Stimulated activated CD8-positive, alpha-beta memory T cell treated with anti-CD3 and anti-CD28 coated beads, Interleukin-12 subunit alpha, Interleukin-12 subunit beta, amount 100 ng/mL, for 1 hour (primary cell): ENCODE measurements at places on chromosomes 7 and 10.

GRCh38 chr10:71966046-71967004, 2.1 kb downstream of the CHST3 start:
- no peak for DNase-seq

GRCh38 chr7:42167206-42167605, 69.8 kb downstream of the GLI3 start:
- no peak for DNase-seq

- DNase-seq: no peak
Observed at GRCh38 chr10:117000580-117000979, 4.4 kb downstream of the SHTN1 start.

DNA sequence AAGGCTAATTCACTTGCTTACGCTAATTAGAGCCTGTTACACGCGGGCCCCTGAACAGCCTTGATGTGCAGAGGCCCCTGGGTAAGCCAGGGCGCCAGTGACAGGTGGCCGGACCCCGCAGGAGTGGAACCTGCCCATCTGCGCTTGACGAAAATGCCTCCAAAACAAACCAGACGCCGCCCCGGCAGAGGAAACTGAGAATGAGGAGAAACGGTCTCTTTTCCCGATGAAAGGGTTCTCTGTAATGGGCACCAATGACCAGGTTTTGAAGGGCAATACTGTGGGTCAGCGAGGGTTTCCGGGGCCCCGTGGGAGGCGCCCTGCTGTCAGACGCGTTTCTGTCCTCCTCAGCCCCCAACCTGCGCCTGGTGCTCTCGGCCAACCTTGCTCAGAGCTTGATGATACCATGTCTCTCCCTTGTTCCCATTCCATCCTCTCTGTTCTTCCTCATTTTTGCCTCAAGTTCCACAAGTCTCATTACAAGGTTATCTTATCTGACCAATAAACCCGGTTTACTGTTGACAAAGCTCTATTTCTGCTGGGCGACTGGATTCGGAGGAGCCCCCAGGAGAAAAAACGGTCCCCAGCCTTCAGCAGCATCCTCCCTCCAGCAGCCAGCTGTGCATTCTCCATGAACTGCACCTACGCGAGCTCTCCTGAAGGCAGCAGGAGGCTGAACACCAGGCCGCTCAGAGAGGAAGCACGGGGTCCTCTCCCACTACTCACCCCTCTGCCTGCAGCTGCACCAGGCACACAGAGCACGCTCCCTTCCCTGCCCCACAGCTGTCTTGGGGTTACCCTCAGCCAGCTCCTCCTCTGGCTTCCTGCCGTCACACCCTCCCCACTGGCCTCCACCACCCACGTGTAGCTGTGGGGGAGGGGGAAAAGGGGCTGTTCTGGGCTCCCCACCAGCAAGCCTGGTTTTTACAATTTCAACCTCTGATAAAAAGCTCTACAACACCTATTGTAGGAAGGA, 202.0 kb downstream of the MAD1L1 start:
- DNase-seq: no peak

DNA sequence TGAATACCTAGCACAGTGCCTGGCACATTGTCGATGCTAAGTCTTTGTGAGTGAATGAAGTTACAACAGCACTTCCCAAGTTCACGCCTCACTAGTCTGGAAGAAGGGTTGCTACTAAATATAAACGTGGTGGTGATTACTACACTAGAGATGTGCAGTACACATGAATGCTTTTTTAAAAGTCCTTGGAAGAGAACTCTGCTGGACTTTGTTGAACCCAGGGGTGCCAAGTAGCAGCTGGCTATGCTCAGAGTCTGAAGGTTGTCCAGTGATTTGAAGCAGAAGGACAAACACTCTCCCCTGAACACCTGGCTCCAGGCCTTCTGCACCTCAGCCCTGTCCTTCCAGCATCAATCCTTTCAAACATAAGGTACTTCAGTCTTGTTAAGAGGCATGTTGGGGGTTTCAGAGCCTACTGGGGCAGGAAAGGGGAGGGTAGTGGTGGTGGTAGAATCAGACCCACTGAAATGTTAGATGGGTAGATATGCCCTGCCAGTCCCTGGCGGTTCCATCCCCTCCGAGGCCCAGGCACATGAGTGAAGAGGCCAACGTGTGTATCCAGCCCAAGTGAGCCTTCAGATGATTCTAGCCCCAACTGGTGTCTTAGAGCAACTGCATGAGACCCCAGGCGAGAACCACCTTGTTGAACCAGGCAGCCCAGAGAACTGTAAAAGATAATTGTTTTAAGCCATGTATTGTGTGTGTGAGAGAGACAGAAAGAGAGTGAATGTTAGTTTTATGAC, 94.4 kb downstream of the TAX1BP1 start:
- DNase-seq: no peak

DNA sequence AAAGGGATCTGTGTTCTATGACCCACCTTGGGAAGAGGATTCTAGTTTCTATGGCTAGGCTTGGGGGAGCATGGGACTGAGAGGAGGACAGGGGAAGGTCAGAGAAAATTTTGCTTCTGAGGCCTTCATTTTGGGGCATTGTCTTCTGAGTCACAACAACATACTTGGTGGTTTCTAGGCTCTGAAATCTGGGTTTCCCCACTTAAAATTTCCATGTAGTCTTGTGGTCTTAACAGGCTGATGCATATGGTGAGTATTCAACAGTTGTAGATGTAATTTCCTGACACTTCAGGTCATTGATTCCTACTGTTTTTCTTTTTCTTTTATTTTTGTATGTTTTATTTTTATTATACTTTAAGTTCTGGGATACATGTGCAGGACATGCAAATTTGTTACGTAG, 88.5 kb downstream of the ANKRD7 start:
- no peak for DNase-seq

- DNase-seq: no peak
Observed at GRCh38 chr7:137354961-137355360, 11.4 kb upstream of the PTN start.
